Choroid plexus epithelial cell (primary cell): ENCODE measurements at places on chromosomes 3 and 15.

- DNase-seq = no peak
Measured at GRCh38 chr3:112557976-112558375, 3.8 kb downstream of the ATG3 start.

GRCh38 chr3:147507638-147508286 is 98.6 kb downstream of the ZIC1 start:
- DNase-seq = peak; percentile 94

GRCh38 chr3:26622621-26623418 is at the start of gene LRRC3B:
TSS of gene LRRC3B (plus strand) at chr3:26622772. CDS start at chr3:26709673, 86,901 bp downstream.
- DNase-seq = no peak

GRCh38 chr3:166455744-166456143 is 618.5 kb upstream of the BCHE start:
- peak; percentile 2 for DNase-seq

- DNase-seq = peak; percentile 99
Measured at GRCh38 chr3:66998113-66998903, at the start of gene KBTBD8. TSS of gene KBTBD8 (plus strand) at chr3:66998307. CDS start at chr3:66998356, 49 bp downstream.

DNA sequence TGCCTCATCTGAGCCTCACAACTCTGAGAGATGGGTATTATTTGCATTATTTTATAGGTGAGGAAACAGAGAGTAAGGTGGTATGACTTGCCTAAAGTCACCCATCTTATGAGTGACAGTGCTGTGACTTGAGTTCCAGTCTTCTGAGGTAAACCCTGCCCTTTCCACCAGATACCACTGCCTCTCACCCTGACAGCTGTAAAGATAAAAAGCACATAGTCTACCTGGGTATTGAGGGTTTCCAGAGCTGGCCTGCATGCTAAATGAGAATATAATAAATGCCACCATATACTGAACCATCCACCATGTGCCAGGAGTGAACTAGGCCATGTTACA is 25.6 kb downstream of the RASGRP1 start:
- DNase-seq = no peak

DNA sequence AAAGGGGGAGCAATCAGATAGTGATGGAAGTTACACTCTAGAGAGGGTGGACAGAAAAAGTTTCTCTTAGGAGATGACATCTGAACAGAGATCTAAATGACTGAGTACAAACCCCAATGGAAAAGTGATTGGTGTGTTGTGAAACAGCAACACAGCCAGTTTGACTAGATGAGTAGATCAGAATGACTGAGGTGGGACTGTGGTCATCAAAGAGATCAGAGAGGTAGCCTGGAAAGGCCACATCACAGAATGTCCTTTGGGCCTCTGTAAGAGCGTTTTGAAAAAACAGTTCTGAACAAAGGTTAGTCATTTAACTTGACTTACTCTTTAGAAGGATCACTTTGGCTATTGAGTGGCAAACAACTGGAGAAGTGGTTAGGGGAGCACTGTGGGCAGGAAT is 10.6 kb downstream of the LRRC58 start:
- DNase-seq = no peak

GRCh38 chr3:11835028-11835639 is 11.6 kb downstream of the TAMM41 start:
- peak; percentile 67 for DNase-seq

DNA sequence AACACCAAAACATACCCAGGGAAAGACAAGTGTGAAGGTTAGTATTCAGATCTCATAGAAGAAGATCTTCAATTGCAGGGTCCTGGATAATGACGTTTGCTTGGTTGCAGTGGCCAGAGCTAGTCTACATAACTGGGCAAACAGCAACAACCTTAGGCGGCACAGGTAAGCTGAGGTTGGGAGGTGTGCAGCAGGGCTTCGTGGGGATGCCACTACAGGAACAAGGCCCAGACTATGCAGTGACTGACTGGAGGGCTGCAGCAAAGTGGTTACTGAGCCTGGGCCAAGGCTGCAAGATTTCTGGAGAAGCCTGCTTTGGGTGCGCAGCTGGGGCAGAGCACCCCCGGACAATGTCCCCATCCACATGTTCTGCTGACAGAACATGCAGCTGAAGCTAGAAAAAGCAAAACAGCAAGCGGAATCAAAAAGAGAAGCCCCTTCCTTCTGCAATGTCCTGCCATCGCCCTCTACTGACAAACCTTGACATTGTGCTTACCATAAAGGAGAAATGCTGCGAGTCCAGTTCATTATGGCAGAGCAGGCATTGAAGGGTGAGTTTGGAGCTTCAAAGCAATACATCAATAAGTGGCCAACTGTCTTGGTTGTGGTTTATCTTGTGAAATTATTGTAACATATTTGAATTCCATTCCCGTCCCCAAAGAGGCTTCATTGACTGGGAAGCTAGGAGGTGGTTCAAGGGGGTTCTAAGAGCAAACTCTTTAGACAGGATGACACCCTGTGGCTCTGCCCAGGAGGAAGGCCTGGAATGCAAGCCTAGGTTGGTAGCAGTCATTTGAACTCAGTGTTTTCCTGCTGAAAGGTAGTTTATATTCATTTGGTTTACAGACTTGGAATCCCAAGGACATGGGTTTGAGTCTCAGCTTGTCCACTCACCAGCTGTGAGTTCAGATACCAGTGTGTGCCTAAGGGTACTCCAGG is 217.0 kb downstream of the PDCD6IP start:
- DNase-seq = peak; percentile 69
